ENCODE measurements at places on chromosomes 13 and 19.
A peak's percentile ranks its signal among the peaks of the same experiment; 100 is the strongest.

DNA sequence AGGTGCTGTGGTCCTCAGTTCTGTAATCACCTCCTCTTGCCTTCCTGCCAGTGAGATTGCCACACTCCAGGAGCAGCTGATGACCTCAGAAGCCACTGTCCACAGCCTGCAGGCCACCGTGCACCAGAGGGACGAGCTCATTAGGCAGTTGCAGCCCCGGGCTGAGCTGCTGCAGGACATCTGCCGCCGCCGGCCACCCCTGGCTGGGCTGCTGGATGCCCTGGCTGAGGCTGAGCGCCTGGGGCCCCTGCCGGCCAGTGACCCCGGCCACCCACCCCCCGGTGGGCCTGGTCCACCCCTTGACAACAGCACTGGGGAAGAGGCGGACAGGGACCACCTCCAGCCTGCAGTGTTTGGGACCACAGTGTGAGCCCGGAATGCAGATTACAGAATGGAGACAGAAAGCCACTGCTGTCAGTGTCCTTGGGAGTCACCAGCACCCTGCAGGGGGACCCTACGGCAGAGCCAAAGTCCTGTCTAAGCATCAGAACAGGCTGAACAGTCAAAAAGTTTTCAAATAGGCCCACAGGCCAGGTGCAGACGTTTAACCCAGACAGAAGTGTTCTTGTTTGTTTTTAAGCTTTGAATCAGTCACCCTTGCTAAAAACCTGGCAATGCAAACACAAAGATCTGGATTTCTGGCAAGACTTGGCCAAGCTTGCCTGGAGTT, 4.2 kb downstream of the VMAC start:
- no peak for DNase-seq

GRCh38 chr13:46665248-46665632, 112.3 kb downstream of the LRCH1 start:
- no peak for DNase-seq

DNA sequence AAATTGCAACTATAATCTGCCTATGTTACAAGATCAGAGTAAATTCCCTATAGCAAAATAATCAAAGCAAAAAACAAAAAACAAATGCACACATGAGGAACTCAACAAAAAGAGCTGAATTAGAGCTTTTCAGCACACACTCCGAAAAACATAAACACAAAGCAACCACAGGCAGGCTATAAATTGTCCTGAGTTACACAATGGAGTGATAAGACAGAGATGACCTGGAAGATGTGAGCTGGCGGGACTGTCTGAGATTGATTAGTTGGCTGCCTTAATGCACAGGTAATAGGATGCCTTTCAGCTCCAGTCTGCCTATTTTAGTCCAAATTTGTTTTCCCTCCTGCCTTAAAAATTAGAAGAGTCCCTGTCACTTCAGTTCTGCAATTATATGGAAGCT, 159.0 kb upstream of the FNDC3A start:
- no peak for DNase-seq

DNA sequence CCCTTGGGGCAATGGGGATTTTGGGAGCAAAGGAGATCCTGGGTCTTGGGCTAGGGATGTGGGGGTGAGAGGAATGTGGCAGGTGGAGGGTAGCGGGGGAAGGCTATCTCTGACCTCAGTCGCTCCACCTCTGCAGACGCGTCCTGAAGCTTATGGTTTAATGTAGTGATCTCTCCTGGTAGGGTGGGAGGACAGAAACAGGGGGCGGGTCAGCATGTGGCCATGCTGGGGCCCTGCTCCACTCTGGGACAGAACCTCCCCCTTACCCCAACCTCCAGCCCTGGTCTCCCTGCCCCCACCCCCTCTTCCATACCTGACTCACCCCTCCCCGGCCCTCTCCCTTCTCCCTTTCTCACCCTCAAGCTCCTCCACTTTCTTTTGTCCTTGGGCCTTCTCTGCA, 1.4 kb downstream of the BST2 start:
- DNase-seq, result no peak

- no peak for DNase-seq
Observed at GRCh38 chr13:73693215-73693614, 441.0 kb downstream of the KLF12 start.

GRCh38 chr19:5149932-5150901, 181.3 kb downstream of the KDM4B start:
- DNase-seq, result no peak

DNA sequence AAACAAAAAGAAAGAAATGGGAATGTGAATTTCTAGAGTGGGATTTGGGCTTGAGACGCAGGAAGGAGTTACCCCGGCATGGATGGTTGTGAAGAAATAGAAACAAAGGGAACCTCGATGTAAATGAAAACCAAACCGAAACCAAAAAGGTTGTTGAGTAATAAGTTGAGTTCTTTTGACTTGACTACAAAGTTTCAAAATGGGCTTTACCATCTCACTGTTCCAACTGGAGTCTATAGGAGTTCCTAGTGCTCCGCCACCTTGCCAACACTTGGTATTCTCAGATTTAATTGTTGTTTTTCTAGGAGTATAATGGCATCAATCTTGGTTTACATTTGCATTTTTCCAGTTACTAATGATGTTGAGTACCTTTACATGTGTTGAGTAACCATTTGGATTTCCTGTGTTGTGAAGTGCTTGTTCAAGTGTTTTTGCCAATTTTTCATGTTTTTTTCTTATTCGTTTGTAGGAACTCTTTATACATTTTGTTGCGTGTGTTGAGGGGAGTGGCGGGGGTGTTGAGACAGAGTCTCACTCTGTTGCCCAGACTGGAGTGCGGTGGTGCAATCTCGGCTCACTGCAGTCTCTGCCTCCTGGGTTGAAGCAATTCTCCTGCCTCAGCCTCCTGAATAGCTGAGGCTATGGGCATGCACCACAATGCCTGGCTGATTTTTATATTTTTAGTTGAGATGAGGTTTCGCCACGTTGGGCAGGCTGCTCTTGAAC, 9.2 kb downstream of the UBE2S start:
- DNase-seq, result no peak

DNA sequence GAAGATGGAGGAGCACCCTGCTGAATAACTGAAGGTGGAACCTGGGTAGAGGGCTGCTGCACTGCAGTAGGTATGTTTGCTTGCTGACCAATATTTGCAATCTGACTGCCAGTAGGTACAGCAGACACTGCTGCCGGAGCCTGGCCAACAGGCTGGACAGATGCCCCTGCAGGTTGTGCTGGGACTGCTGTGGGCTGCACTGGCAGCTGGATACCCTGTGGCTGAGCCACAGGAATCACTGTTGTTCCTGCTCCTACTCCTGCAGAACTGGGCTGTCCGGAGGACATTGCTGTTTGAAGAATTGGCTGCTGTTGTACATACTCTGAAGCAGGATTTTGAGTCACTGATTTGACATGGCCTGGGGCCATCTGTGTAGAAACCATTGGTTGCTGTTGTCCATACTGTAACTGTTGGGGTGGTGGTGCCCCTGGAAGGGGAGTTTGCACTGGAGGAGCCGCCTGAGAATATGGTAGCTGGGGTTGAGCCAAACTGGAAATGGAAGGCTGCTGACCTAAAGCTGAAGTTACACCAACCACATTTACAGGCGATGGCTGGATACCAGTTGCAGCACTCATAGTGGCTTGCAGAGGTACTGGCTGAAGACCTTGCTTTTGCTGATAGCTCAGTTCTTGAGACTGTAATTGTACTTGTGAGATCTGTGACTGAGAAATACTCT, 2.2 kb downstream of the TSC22D1 start:
- DNase-seq, result no peak

- no peak for DNase-seq
Observed at GRCh38 chr13:59326717-59327116, 837.0 kb downstream of the DIAPH3 start.

- no peak for DNase-seq
Observed at GRCh38 chr19:33290082-33290815, 12.1 kb downstream of the CEBPA start.

GRCh38 chr19:33300894-33301143, 1.5 kb downstream of the CEBPA start:
- DNase-seq, result no peak

DNA sequence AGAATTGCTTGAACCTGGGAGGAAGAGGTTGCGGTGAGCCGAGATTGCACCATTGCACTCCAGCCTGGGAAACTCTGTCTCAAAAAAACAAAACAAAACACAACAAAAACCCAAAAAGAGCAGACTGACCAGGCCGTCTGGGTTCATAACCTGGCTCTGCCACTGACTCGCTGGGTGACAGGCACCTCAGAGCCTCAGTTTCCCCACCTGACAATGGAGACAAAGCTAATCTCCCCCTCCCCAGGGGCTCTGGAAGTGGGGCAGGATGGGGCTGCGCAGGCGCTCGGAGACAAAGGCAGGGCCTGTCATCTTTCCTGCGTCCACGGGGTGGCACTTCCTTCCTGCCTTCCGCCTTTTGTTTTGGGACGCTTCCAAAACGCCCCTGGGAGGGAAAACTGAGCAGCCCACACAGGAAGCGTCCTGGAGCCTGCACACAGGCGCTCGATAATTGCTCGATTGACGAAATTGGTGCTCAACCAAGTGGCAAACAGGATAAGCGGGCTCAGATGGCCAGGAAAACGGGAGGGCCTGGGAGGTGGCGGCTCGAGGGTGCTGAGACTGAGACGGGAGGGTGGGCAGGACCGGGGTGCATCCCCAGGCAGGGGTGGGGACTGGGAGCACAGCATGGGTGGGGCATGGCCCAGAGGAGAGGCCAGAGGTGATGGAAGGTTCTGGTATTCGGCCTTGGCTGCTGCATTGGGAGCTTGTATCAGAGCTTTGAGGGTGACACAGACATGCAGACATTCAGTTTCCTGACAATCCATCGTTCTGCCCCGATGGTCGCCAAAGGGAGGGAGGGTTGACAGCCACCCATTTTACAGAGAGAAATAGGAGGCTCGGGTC, 17.8 kb downstream of the SPC24 start:
- DNase-seq, result peak; percentile 77

DNA sequence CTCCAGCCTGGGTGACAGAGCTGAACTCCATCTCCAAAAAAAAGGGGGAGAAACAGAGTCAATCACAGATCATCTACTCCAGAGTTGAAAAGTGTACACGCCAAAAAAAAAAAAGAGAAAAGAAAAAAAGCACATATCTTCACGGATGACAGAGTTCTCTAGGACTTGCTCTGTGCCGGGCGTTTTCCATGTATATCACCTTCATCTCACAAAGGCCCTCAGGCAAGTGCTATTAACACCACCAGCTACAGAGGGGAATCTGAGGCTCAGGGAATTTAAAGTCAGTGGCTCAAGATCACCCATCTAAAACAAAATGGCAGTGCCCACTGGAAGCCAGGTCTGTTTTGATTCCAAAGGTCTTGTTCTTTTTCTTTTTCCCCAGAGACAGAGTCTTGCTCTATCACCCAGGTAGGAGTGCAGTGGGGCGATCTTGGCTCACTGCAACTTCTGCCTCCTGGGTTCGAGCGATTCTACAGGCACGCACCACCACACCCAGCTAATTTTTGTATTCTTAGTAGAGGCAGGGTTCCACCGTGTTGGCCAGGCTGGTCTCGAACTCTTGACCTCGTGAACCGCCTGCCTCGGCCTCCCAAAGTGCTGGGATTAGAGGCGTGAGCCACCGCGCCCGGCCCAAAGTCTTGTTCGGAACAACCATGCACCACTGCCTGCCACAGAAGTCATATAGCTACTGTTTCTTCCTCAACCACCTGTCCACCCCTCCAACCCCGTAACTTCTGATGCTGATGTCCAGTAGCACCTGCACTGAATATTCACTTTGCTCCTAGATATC, 42.2 kb downstream of the SAE1 start:
- DNase-seq, result no peak

DNA sequence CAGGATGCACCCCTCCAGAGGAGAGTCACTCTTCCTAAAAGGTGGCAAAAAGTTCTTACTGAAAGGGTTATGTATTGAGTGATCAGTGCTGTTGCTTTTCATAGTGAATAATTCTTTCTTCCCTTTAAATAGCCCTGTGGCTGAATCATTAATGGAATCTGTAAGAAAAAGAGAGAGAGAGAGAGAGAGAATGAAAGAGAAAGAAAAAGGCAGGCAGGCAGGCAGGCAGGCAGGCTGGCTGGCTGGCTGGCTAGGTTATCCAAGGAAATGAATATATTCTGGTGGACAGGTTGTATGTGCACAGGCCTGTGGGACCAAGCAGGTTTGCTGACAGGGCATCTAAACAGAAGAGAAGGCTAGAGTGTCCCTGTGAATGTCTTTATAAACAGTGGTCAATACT, 100.5 kb downstream of the DLEU7 start:
- DNase-seq, result no peak

DNA sequence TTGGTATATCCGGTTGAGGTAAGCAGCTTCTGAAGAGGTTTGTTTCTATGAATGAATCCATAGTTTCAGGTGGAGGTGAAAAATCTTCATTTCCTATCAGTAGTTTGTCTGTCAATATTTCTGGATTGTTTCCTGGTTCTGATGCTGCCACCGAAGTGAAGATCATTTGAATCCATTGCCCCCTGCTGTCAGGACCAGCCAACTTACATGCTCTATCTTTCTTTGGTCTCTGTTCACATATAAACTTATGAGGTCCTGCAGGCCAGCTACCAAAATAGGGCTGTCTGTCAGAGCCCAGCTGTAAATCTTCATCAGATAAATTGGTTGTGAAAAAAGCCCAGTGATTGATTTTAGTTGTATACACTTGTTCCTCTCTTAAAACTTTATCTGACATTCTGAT, 15.2 kb upstream of the N4BP2L1 start:
- DNase-seq, result no peak

GRCh38 chr19:22532388-22533300, 101.5 kb upstream of the ZNF492 start:
- DNase-seq, result peak; percentile 2

DNA sequence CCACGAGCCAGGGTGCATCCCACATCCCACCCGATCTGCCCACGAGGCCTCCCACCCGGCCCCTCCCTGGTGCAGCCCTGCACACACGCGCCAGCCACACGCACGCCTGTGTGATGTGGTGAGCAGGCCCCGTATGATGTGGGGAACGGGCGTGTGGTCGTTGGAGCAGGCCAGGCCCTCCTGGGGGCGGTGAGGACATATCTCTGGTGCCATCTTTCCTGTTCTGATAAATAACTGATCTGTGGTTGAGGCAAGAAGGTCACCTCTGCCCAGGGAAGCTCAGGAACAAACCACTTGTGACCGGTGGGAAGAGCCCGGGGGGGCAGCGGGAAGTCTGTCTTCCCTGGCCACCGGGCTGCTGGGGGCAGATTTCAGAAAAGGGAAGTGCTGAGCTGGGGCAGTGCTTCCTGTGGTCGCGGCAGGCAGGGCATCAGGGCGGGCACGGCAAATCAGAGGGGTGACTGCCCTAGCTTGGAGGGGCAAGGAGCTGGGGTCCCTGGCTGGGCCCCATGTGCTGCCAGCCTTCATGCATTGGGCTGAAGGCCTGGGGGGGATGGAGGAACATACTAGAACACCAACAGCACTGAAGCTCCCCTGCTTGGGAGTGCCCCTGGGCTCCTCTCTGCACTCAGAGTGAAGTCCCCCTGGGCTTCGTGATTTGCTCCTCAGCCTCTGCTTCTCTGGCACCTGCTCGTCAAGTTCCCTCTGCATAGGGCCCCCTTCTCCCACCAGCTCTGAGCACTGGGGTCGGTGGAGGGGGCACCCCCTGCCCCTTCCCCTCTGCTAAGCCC, 35.2 kb upstream of the SLC7A10 start:
- DNase-seq, result no peak
